Stomach (tissue), 19 donors: ENCODE measurements at places on chromosomes 7 and 10.

DNA sequence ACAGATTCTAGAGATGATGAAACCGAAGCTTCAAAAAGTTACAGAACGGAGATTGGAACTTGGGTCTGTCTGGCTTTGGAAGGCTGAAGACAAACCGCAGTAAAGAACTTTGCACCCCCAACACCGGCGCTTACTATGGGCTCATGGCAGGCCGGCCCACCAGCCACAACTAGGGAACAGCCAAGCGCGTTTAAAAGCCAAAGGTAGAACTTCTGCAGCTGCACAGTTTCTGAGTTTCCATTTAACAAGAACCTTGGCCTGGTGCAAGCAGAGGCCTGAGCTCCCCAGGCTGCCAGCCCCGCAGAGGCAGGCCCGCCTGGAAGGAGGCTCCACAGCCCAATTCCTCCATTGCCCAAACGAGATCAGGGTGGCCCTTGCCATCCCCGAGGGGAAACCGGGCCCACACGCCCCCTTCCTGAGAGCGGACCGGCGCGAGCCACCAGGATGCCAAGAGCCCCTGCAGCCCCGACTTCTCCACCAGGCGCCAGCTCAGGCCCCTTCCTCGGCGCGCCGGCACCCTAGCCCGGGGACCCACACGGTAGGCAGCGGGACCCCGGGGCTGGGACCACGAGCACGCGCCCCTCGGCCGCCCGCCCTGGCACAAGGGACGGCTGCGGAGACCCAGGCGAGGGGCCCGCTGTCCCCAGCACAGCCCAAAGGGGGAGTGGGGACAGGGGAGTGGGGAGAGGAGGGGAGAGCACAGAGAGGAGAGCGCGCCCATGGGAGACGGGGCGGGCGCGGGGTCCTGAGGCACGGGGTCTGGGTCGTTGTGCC, 566 bp downstream of the MAD1L1 start:
- H3K27me3 ChIP-seq, result no peaks in the 10 kb centered on the region
- H3K4me1 ChIP-seq, result peaks cover 35% of the 10 kb centered on the region
- H3K36me3 ChIP-seq, result peaks cover 59% of the 10 kb centered on the region
- peak overlapping the region; percentile 72 for H3K27ac ChIP-seq

DNA sequence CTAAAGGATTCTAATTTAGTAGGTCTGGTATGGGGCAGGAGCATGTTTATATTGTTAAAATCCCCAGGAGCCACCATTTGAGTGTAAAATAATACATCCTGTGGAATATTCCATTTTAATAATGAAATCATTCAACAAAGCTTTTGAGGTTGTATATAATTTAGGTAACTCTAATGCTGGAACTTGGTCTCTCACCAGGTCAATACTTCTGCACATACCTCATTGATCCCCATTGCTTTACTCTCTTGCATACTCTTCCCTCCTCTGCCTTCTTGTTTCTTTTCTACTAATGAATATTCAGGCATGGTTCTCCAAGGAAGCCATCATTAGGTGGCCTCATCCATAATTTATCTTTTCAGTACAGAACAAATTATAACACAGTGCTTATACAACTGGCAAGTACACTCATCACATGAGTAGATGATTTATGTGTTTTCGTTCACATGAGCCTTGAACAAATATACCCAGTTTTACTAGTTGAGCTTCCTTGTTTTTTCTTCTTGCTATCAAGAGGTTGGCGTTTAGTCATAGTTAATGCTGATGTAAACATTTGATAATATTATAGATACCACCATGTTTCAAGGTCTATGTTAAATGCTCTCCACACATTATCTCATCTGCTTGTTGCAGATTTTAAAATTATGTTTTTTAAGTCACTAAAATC, 7.2 kb downstream of the PALS2 start:
- H3K27me3 ChIP-seq, result no peaks in the 10 kb centered on the region
- no peaks in the 10 kb centered on the region for H3K36me3 ChIP-seq
- no peaks in the 10 kb centered on the region for H3K4me1 ChIP-seq

- no peaks in the 10 kb centered on the region for H3K27me3 ChIP-seq
- DNase-seq, result peak; percentile 61
- H3K4me1 ChIP-seq, result no peaks in the 10 kb centered on the region
- H3K36me3 ChIP-seq, result no peaks in the 10 kb centered on the region
These were observed 14.6 kb downstream of the STX1A start for GRCh38 chr7:73704640-73705550.

- no peak overlapping the region for H3K27ac ChIP-seq
- no peaks in the 10 kb centered on the region for H3K4me1 ChIP-seq
- no peaks in the 10 kb centered on the region for H3K27me3 ChIP-seq
- H3K36me3 ChIP-seq, result no peaks in the 10 kb centered on the region
- no peak for DNase-seq
These were observed 17.1 kb downstream of the MAGI2 start for GRCh38 chr7:79436378-79436777.

GRCh38 chr7:138872576-138872975, 74.6 kb upstream of the ATP6V0A4 start:
- H3K36me3 ChIP-seq, result peaks cover 31% of the 10 kb centered on the region
- no peak for DNase-seq
- H3K27me3 ChIP-seq, result no peaks in the 10 kb centered on the region
- no peak overlapping the region for H3K4me3 ChIP-seq
